ENCODE measurements at places on chromosomes 5 and 9.

GRCh38 chr5:33120671-33121070 lies 320.1 kb upstream of the TARS1 start:
- no peak for DNase-seq

DNA sequence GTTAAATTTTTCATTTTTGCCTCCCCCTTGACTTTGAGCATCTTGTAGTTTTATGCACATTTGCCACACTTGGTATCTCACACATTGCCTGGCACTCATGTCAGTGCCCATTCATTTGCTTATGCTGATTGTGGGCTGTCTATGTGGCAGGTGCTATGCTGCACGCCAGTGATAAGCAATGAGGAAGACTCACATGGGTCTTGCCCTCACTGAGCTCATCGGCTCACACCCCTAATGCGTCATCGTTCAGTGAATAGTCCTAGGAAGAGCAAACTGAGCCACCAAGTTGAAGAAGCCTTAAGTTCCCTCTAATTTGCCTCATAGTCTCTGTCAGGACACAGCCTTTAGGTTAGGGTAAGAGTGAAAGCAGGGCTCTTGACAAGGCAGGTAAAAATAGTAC lies 209.4 kb upstream of the IL12B start:
- no peak for DNase-seq

DNA sequence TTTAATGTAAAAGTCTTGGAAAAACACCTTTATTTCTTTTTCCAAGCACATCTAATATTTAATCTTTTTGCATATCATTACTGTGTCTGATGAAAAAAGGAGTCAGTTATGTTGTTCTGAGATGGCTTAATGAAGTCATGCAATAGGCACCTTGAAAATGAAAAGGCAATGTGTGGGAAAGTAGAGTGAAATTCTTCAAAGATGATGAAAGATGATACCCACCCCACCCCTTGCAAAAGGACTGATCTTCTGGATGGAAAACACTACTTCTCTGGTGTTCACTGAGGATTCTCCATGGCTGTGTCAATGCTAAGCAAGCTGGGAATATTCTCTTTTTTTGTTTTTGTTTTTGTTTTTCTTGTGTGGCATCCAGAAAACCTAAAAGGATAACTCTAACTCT lies 47.9 kb upstream of the TRPC7 start:
- DNase-seq: no peak

- no peak for DNase-seq
These were observed 55.6 kb downstream of the CMYA5 start for GRCh38 chr5:79745255-79745654.

GRCh38 chr5:168214071-168214470 lies 77.4 kb upstream of the WWC1 start:
- no peak for DNase-seq

GRCh38 chr5:143431789-143432188 lies 28.3 kb upstream of the NR3C1 start:
- no peak for DNase-seq

DNA sequence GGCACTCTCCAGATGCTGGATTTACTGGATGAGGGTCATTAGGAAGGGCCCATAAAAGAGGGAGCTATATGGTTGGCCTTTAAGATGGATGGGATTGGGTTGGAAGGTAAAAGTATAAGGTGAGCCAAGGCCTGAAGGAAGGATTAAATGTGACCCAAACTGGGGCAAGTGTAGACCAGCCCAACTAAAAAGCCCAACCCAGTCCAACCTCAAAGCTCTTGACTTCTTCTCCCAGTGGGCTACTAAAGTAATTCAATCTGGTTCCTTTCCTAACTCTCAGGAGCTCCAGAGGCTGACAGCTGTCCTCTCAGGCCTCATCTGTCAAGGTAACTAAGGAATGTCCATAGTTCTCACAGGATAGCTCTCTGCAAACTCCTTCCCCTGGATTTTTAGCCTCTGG lies 122.2 kb upstream of the EFNA5 start:
- DNase-seq: no peak

- DNase-seq: no peak
These were observed 346.4 kb downstream of the BNC2 start for GRCh38 chr9:16524078-16524477.

- no peak for DNase-seq
These were observed 5.1 kb upstream of the SSBP2 start for GRCh38 chr5:81756016-81756415.

- DNase-seq: no peak
These were observed 86.9 kb downstream of the NUDT12 start for GRCh38 chr5:103475629-103476240.

GRCh38 chr9:6410633-6411032 lies 2.4 kb upstream of the UHRF2 start:
- no peak for DNase-seq

- no peak for DNase-seq
These were observed 45.9 kb downstream of the WWC1 start for GRCh38 chr5:168337361-168337760.
